NCI-H2081 (cell line): ENCODE measurements at places on chromosomes 5 and 9.

GRCh38 chr9:125126019-125126746 is 17.1 kb downstream of the SCAI start:
- DNase-seq = no peak

- DNase-seq = no peak
These were observed 329 bp downstream of the CDC23 start for GRCh38 chr5:138212828-138213160.

DNA sequence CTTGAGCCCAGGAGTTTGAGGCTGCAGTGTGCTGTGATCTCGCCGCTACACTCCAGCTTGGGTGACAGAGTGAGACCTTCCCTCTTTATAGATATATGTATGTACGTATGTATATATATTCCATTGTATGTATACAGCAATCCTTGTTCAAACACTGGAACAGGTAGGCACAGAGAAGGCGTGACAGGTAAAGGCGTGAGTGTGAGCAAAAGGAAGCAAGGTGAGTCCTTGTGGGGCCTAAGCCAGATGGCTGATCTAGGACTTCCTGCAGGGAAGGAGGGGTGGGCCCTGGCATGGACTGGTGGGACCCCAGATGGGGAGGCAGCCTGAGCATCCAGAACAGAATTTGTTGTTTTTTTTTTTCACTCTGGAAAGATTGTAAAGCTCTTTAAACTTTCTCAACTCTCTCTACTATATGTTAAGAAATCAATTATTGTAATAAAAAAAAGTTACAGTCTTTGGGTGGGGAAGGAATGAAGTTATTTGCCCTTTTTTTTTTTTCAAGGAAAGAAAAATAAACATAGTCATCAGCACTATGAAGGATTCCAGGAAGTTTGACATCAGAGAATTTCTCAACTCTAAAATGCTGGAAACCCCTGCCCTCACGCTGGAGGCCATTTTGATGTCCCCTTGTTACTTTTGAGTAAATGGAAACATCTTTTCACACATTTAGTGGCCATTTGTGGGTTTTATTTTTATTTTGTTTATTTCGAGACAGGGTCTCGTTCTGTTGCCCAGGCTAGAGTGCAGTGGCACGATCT is 38.9 kb upstream of the STXBP1 start:
- DNase-seq = peak; percentile 36

GRCh38 chr9:109600142-109600541 is 102.0 kb upstream of the PTPN3 start:
- no peak for DNase-seq
